ENCODE measurements at places on chromosomes 2 and 18.

DNA sequence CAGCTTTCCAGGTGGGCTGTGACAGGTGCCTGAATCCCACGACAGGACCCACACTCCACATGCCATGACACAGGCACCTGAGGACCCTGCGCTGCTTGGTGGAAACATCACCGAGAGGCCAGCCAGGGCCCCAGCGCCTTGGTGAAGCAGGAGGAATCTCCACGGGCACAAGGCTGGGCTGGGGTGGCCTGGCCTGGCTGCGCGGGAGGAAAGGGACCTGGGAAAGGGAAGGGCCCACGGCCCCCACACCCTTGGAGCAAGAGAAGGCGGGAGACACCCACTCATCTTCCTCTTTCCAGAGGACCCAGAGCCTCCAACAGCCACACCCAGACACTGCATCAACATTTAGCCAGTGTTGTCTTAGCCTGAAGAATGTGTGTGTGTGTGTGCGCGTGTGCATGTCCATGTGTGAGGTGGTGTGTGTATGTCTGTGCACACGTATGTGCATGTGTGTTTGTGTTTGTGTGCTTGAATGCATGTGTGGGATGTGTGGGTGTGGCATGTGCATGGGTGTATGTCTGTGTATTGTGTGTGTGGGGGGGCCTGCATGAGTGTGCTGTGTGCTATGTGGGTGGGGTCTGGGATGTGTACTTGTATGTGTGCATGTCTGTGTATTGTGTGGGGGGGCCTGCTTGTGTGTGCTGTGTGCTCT, 6.3 kb upstream of the OTOS start:
- peaks cover 3% of the 10 kb centered on the region for H3K36me3 ChIP-seq
- no peak overlapping the region for H3K4me3 ChIP-seq
- DNase-seq, result no peak
- no peak overlapping the region for H3K27ac ChIP-seq
- H3K27me3 ChIP-seq, result peaks cover 15% of the 10 kb centered on the region
- no peaks in the 10 kb centered on the region for H3K4me1 ChIP-seq

DNA sequence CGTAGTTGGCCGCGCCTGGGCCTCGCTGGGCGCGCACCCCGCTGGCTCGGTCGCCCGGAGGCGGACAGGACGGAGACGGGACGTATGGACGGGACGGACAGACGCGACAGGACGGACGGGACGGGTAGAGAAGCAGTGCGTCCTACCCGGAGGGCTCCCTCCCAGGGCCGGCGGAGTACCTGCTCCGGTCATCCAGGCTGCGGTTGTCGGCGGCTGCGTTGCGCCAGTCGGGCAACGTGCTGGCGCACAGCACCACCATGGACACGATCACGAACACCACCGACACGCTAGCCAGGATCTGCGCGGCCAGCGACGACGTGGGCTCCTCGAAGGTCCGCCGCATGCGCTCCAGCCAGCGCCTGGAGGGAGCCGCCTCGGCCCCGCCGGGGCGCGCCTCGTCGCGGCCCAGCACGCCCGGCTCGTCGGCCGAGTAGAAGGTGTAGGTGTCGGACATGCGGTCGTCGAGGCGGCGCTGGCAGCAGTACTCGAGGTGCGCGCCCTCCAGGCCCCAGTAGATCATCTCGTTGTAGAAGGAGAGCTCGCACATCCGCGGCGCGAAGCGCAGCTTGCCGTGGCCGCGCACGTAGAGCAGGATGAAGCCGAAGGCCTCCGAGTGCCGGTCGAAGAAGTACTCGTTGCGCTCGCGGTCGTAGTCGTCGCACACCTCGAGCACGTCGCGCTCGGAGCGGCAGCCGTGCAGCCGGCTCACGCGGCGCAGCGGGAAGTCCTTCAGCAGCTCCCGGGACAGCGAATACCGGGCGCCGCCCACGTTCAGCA, 903 bp downstream of the KCNG3 start:
- H3K27ac ChIP-seq, result no peak overlapping the region
- peaks cover 4% of the 10 kb centered on the region for H3K4me1 ChIP-seq
- no peaks in the 10 kb centered on the region for H3K36me3 ChIP-seq

DNA sequence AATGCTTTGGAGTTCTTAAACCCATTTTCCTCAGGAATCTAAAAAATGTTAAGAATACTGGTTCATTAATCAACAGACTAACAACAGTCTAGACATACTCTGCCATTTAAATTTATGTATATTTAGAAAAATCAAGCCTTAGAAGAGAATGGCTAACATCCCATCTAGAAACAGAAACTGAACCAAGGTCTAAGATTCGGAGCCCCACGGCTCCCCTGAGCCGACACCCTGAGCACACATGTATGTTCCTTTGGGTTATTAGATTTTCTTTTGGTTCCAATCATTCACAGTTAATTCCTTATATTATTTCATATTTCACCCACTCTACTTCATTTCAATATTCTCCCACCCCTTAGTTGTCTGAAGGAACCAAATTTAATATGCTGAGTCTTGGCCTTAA, 94.8 kb upstream of the HNRNPA3 start:
- no peak overlapping the region for H3K4me3 ChIP-seq
- no peaks in the 10 kb centered on the region for H3K4me1 ChIP-seq
- DNase-seq, result no peak
- no peak overlapping the region for H3K27ac ChIP-seq
- no peaks in the 10 kb centered on the region for H3K36me3 ChIP-seq

GRCh38 chr2:134771313-134771801, 52.6 kb upstream of the TMEM163 start:
- peaks cover 2% of the 10 kb centered on the region for H3K4me1 ChIP-seq
- H3K27ac ChIP-seq, result no peak overlapping the region
- no peaks in the 10 kb centered on the region for H3K36me3 ChIP-seq
- DNase-seq, result no peak
- H3K4me3 ChIP-seq, result no peak overlapping the region

- no peaks in the 10 kb centered on the region for H3K36me3 ChIP-seq
- H3K4me1 ChIP-seq, result no peaks in the 10 kb centered on the region
- DNase-seq, result no peak
- peaks cover 20% of the 10 kb centered on the region for H3K27me3 ChIP-seq
Observed at GRCh38 chr2:33013684-33014110, 66.9 kb downstream of the LTBP1 start.

DNA sequence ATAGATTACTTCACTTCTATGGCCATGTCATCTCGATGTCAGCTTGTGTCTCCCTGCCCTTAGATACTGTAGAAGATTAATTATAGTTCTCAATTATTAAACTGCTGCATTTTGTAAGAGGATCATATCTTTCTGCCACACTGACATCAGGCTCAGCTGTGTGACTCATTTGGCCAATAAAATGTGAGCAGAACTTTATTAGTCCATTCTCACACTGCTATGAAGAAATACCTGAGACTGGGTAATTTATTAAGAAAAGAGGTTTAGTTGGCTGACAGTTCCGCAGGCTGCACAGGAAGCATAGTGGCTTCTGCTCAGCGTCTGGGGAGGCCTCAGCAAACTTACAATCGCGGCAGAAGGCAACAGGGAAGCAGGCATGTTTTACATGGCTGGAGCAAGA, 290.4 kb downstream of the RAD51AP2 start:
- H3K27ac ChIP-seq, result no peak overlapping the region
- no peak for DNase-seq
- H3K4me1 ChIP-seq, result no peaks in the 10 kb centered on the region
- no peaks in the 10 kb centered on the region for H3K27me3 ChIP-seq

DNA sequence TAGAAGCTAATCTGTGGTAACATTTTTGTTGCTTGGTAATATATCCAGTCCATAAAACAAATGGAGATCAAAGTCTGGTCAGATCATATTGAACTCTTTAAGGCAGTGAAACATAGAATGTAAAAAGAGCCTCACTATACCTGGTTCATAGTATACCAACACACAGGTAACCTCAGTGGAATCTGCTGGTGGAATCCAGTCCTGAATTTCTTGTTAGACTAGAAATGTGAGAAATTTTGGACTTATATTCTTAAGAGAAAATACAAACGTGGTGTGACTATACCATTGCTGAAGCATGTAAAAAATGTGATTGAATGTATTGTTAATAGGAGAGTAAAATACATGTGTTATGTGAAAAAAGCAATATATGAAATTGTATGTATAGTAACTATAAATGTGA, 46.1 kb upstream of the GRHL1 start:
- H3K27ac ChIP-seq, result no peak overlapping the region
- no peak overlapping the region for H3K4me3 ChIP-seq
- H3K27me3 ChIP-seq, result no peaks in the 10 kb centered on the region
- H3K4me1 ChIP-seq, result peaks cover 10% of the 10 kb centered on the region

DNA sequence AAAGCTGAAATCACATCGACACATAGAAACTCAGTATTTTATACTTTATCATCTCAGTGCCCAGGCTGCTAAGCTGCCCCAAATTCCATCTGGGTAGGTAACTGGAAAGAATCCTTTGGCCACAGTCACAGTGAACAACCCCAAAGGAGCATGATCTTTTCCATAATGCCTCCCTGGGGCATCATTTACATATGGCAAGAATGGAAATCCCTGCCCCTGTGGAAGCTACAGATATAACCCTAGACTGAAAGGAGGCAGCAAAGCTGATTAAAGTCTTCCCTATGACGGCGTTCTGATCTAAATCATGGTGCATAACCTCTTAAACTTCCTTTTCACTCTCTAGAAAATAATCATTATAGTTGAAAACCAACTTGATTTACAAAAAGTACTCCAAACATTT, 41.5 kb downstream of the MAP3K19 start:
- H3K4me1 ChIP-seq, result peaks cover 8% of the 10 kb centered on the region
- no peak overlapping the region for H3K27ac ChIP-seq
- peaks cover 2% of the 10 kb centered on the region for H3K36me3 ChIP-seq
- DNase-seq, result no peak

DNA sequence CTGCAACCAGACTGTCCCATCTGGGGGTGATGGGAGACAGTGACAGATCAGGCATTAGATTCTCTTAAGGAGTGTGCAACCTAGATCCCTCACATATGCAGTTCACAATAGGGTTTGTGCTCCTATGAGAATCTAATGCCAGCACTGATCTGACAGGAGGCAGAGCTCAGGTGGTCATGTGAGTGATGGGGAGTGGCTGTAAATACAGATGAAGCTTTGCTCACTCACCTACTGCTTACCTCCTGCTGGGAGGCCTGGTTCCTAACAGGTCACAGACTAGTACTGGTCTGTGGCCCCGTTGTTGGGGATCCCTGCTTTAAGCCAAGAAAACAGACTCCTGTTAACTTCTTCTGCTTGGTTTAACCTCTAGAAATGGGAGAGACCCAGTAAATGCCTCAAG, 3.2 kb downstream of the CYP27A1 start:
- H3K27me3 ChIP-seq, result peaks cover 55% of the 10 kb centered on the region
- H3K27ac ChIP-seq, result no peak overlapping the region
- no peak for DNase-seq
- peaks cover 6% of the 10 kb centered on the region for H3K4me1 ChIP-seq
- H3K36me3 ChIP-seq, result peaks cover 8% of the 10 kb centered on the region

GRCh38 chr2:15300624-15301573, 260.2 kb downstream of the NBAS start:
- DNase-seq, result no peak
- peaks cover 16% of the 10 kb centered on the region for H3K4me1 ChIP-seq
- H3K27me3 ChIP-seq, result no peaks in the 10 kb centered on the region
- H3K36me3 ChIP-seq, result peaks cover 35% of the 10 kb centered on the region

GRCh38 chr2:237532160-237532559, 34.2 kb upstream of the PRLH start:
- H3K36me3 ChIP-seq, result no peaks in the 10 kb centered on the region
- H3K27ac ChIP-seq, result no peak overlapping the region
- H3K4me1 ChIP-seq, result peaks cover 2% of the 10 kb centered on the region

GRCh38 chr2:20378891-20379519, 28.4 kb upstream of the PUM2 start:
- no peak overlapping the region for H3K27ac ChIP-seq
- peaks cover 23% of the 10 kb centered on the region for H3K27me3 ChIP-seq
- no peak for DNase-seq
- no peak overlapping the region for H3K4me3 ChIP-seq
- H3K36me3 ChIP-seq, result no peaks in the 10 kb centered on the region

DNA sequence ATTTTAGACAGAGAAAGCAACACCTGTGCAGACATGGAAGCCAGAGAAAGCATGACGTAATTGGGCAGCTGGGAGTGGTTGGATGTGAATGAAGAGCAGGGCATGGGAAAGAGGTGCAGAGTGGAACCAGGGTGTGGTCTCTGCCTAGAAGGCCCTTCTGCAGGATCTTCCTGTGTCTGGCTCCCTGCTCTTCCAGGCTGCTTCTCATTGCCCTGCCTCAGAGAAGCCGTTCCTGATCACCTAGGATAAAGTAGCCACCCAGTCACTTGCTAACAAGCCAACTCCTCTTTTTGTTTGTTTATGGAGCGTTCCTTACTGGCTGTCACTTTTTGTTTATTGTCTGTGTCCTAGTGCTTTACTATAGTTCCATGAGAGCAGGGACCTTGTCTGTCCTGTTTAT, 28.5 kb downstream of the GALNT1 start:
- no peak overlapping the region for H3K4me3 ChIP-seq
- DNase-seq, result no peak
- no peaks in the 10 kb centered on the region for H3K36me3 ChIP-seq
- H3K4me1 ChIP-seq, result peaks cover 12% of the 10 kb centered on the region
- H3K27me3 ChIP-seq, result no peaks in the 10 kb centered on the region

DNA sequence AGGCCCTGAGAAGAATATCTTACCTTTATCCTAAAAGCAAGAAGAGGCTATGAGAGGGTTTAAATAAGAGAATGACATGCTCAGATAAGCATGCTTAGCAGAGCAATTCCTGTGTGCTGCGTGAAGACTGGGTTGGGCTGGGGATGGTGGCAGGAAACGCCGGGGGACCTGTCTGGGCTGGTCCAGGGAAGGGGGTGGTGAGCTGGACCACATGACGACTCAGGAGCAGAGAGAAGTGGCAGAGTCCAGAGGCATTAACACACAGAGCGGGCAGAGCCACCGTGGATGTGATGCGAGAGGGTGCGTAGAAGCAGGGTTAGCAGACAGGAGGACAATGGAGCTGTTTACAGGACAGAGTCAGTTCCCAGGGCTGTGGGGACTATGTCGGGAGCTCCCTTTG, 84.5 kb downstream of the ZBTB7C start:
- no peak for DNase-seq
- H3K4me3 ChIP-seq, result no peak overlapping the region

GRCh38 chr2:5985536-5986385, 293.6 kb downstream of the SOX11 start:
- no peak overlapping the region for H3K27ac ChIP-seq
- H3K27me3 ChIP-seq, result no peaks in the 10 kb centered on the region
- H3K4me3 ChIP-seq, result no peak overlapping the region
- no peak for DNase-seq
- no peaks in the 10 kb centered on the region for H3K4me1 ChIP-seq
- H3K36me3 ChIP-seq, result no peaks in the 10 kb centered on the region

DNA sequence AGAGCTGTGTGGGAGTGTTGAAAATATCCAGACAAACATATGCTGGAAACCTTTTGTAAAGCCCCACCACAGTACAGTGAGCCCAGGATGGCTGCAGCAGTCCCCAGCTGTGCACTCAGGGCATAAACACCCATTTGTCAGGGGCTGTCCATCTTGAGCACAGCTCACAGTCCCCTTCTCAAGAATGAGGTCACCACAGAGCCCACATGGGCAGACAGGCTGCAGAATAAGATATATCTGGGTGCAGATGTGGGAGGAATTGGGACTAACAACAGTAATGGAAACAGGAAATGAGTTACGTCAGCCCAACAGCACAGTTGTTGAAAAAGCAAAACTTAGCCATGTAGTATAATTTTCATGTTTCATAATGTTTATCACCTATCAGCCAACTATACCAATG, 219.6 kb downstream of the ETAA1 start:
- no peaks in the 10 kb centered on the region for H3K4me1 ChIP-seq
- no peak for DNase-seq
- H3K27me3 ChIP-seq, result no peaks in the 10 kb centered on the region
- H3K4me3 ChIP-seq, result no peak overlapping the region

GRCh38 chr2:6423944-6424343, 441.8 kb downstream of the CMPK2 start:
- DNase-seq, result no peak
- no peaks in the 10 kb centered on the region for H3K27me3 ChIP-seq
- no peak overlapping the region for H3K4me3 ChIP-seq

GRCh38 chr2:102520009-102520408, 47.0 kb downstream of the SLC9A4 start:
- no peaks in the 10 kb centered on the region for H3K36me3 ChIP-seq
- H3K27ac ChIP-seq, result no peak overlapping the region
- no peak for DNase-seq
- H3K27me3 ChIP-seq, result peaks cover 14% of the 10 kb centered on the region
- no peak overlapping the region for H3K4me3 ChIP-seq
